ENCODE measurements at places on chromosomes 13 and 19.
A peak's percentile ranks its signal among the peaks of the same experiment; 100 is the strongest.

- DNase-seq: peak; percentile 24
Observed at GRCh38 chr19:29211562-29212355, 1.2 kb downstream of the UQCRFS1 start.

DNA sequence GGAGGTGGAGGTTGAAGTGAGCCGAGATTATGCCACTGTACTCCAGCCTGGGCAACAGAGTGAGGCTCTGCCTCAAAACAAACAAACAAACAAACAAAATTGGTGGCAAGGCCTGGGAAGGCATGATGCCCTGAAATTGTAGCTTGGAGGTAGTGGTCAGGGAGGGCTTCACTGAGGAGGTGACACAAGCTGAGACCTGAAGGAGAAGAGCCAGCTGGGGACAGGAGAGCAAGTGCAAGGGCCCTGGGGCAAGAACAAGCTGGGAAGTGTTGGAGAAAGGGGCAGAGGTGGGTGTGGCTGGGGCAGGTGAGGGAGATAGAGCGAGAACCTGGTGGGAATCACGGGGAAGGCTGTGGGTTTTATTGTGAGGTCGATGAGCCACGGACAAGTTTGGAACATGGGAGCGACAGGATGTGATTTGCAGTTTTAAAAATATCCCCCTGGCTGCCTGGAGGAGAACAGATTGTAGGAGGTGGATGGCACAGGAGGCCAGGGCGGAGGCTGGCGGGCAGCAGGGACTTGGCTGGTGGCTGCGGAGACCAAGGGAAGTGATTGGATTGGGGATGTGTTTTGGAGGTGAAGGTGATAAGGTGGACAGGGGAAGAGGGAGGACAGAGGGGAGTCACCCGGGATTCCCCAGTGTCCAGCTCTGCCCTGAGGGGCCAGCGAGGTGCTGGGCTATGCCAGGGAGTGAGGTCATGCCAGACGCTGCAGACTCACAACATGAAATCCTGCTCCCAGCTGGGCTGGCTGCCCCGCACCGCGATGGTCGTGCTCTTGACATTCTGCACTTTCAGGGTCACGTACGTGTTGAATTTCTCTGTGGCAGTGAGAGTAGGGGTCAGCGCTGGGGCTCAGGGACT lies 14.0 kb downstream of the UNC13A start:
- no peak for DNase-seq

- no peak for DNase-seq
Observed at GRCh38 chr13:113922412-113923118, 51.3 kb downstream of the C13orf46 start.

GRCh38 chr19:16051254-16052025 lies 24.9 kb upstream of the TPM4 start:
- no peak for DNase-seq

GRCh38 chr19:50980208-50980607 lies 3.5 kb downstream of the KLK7 start:
- no peak for DNase-seq

DNA sequence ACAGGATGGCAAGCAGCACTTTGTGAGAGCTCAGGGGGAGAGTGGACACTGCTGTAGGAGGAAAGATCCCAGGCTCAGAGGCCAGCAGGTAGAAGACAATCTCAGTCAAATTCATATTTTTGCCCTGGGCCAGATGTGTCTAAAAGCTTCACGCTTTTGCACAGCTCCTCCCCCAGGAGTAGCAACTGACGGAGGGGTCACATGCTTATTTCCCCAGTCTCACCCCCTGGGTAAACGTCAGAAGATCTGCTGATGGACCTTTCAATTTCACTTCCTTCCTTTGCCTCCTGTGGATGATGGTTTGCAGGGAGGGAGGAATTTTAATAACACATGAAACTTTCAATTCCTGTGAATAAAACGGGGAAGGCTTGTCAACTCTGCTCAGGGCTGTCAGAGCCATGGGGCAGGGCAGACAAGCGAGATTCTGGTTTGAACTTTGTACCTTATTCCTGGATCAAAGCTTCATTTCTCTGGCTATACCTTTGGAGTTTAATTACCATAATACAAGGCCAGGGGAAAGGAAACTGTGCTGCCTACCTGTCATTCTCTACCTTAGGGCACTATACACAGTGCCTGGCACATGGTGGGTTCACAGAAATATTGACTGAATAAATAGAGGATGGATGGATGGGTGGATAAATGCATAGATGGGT lies 41.0 kb downstream of the POU4F1 start:
- no peak for DNase-seq

GRCh38 chr19:31338069-31338776 lies 11.0 kb downstream of the TSHZ3 start:
- peak; percentile 74 for DNase-seq

GRCh38 chr13:60494296-60494695 lies 97.3 kb downstream of the TDRD3 start:
- DNase-seq: no peak

- peak; percentile 1 for DNase-seq
Observed at GRCh38 chr13:38763446-38764381, 76.8 kb downstream of the FREM2 start.

- no peak for DNase-seq
Observed at GRCh38 chr19:51628153-51628939, 1.9 kb downstream of the SIGLEC5 start.

DNA sequence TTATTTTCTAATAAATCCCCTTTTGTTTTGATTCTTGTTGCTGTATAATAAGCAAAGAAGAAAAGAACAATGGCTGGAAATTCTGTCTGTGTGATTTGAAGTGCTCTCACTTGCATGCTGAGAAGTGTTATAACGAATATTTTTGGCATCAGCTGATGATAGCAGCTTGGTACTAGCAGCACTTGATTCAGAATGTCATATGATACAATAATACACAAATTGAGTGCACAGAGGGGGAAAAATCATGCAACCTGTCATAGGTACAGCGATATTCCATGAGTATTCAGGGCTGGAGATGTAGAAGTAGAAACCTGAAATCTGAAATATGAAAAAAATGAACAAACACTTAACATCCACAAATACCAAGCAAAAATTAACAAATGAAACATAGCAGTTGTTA lies 108.1 kb downstream of the FGF14 start:
- DNase-seq: no peak

GRCh38 chr13:40514802-40515201 lies 151.6 kb downstream of the FOXO1 start:
- DNase-seq: no peak

DNA sequence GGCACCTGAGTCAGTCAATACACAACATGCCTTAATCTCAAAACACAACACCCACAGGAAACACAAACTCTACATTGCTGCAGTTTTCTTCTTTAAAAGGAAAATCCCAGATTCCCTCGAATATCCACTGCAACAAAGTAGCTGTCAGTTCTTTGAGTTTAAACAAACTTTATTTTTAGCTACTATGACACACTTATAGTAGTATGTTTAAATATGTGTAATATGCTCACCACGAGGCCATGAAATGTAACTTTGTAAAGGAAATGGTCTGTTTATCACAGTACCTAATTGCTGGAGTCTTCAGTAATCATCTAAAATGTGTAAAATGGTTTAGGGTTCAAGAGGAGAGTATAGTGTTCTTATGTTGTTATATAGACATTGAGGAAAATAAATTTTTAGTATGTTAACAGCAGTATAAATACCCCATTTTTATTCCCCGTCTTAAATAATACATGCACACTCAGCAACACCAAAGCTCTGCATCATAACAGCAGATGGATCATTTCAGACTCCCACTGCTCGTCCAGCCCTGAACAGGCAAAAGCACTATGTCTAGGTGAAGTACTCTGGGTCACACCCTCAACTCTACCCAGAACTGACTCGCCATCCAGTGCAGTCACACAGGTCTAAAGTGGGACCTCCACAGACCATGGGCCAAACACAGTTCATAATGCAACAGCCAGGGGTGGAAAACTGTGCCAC lies 20.6 kb downstream of the TUBGCP3 start:
- no peak for DNase-seq

DNA sequence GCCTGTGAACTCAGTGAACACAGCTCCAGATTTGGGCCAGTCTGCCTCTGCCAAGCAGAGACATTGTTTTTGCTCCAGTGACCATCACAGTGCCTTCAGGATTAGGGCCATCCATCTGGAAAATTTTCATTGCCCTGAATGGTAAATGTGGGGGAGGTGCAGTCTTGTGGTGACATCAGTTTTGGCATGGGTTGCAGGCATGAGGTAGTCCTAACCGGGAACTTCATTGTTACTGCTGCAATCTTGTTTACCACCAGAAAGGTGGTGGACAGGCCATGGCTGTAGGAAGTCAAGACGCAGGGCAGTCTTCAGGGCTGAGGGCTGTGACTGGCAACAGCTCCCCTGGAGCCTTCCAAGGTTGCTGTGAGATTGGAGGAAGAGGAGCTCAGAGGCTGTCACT lies 55.2 kb downstream of the SPATA13 start:
- no peak for DNase-seq

DNA sequence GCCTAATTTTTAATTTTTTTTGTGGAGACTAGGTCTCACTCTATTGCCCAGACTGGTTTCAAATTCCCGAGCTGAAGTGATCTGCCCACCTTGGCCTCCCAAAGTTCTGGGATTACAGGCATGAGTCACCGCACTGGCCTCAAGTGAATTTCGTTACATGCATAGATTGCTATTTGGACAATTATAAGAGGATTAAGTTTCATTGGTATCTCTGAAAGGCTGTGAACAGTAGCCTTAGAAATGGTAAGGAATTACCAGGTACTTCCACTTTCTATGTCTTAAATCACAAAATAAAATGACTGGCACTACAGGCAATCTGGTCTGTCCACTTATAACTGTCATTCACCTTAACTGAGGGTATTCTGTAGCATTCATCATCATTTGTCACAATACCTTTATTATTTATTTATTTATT lies 2.9 kb upstream of the CCDC9 start:
- no peak for DNase-seq

DNA sequence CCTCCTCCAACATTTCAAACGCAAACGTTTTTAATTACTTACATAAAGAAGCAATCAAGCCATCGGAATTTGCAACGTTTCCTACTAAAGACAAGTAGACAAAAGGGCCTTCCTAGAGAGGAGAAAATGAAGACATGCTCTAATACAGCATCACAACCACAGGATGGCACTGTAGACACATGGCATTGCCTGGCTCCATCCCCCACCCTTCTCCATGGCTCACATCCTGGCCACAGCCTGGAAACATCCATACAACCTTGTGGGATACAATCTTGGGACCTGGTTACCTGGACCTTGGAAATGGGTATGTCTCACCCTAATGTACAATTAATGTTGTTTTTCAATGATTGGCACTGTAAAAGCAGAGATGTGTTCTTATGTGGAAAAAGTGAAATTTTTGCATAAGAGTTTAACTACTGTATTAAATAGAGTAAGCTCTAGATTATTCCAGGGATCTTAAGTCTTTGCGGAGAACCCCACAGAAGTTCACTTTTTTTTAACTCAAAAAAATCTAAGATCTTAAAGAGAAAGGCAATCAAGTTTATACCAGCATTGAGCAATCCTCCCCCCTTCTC lies 21.5 kb downstream of the EBPL start:
- peak; percentile 66 for DNase-seq
